GM18507 (cell line): ENCODE measurements at places on chromosomes 16 and 17.

GRCh38 chr17:14203388-14203787 lies 33.3 kb downstream of the CDRT15 start:
- DNase-seq: no peak

- no peak for DNase-seq
Measured at GRCh38 chr17:5019475-5019956, 15.7 kb downstream of the SLC52A1 start.

DNA sequence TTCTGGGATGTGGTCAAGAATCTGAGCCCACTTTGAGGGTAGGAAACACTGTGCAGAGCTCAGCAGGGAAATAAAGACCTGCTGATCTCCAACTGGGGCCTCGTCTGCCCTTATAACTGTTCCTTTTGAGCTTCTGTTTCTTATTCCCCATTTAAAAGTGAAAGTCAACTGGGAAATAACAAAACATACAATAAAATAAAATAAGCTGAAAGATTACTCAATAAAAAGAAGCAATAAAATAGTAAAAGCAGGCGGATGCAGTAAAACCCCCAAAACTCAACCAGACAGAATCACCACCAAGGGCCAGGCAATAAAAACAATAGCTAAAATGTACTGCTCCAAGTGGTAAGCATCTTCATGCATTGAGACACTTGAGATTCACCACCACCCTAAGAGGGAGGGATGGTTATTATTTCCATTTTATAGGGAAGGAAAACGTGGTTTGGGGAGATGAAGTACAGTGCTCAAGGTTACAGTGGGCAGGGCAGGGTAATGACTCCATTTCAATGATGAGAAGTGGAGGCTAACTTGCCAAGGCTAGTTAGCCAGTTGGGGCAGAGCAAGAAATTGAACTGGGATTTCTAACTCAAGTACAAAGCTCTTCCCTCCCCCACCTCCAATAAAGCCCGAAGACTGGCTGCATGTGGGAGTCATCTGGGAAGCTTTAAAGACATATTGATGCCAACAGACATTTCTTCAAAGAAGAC lies 6.4 kb upstream of the SPACA3 start:
- DNase-seq: no peak

GRCh38 chr17:41527063-41528023 lies 765 bp downstream of the KRT19 start:
- no peak for DNase-seq

GRCh38 chr17:20997711-20998570 lies 44.9 kb downstream of the USP22 start:
- DNase-seq: no peak
